ENCODE measurements at places on chromosomes 6 and 20. TPM values are rescaled to one million over a fixed set of nuclear protein-coding genes. Genes with fewer than 3 reads are reported as not detected.

KCNS1 gene
- 0.33 TPM for total RNA-seq

DNA sequence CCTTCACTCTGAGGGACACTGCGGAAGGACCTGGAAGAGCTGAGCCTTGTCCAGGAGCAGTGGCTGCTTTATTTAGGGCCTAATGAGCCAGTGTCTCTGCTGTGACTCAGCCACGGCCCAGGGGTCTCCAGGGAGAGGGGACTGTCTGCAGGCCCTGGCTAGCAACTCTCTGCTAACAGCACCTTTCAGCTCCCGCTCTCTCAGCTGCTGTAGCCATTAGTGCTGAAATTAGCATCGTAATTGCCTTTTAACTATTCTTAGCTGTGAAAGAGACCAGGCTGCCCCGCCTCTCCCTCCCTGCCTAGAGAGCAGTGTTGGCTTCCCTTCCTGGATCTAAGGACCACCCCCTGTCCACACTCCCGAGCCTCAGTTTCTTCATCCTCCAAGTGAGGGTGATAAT is 53.1 kb upstream of the SLC32A1 start:
- DNase-seq = no peak

GRCh38 chr6:111250791-111251354 is 163.6 kb downstream of the SLC16A10 start:
- DNase-seq = no peak

- no peak for DNase-seq
These were observed 1.9 kb upstream of the EBF4 start for GRCh38 chr20:2690718-2691117.

OLIG3 gene
- not detected for total RNA-seq

- DNase-seq = no peak
These were observed 29.3 kb upstream of the ARMH2 start for GRCh38 chr6:24827970-24828369.

DNA sequence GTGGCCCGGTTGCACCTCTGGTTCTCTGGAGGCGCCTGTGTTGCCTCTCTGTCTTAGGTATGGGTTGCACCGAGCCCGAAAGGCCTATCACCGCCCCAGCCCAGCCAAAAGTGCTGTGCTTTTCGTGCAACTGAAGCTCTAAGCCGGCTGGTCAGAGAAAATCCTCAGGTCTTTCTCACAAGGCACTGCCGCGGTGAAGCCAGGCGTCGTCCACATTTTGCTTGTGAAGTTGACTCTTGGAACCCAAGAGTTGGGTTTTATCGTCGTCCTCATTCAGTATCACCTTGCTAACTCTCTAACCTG is 726 bp upstream of the EMILIN3 start:
- DNase-seq = no peak
